Motor neuron (in vitro differentiated cells): ENCODE measurements at places on chromosomes 16 and 17.
A peak's percentile ranks its signal among the peaks of the same experiment; 100 is the strongest.

DNA sequence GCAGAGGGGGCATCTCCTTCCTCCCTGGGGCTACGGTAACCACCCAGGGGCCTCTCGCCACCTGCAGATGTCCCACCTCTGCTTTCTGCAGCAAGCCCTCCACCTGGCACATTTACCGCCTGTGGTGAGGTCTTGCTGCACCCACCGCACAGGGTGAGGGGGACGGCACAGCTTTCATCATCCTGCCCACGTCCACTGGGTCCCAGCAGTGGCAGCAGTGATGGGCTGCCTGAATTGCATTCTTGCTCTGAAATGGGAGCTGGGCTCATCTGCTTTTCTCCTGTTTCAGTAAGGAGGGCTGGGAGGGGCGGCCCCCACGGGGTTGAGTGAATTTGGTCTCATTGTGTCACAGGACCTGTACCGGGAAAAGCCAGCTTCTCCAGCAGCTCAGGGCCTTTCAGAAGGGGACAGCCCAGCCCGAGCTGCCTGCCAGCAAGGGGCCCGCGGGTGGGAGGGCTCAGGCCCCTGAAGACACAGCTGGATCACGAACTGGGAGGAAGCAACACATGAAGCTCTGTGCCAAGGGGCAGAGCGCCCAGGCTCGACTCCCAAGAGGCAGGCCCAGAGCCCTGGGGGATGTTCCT is 12.7 kb downstream of the DNAAF8 start:
- peak; percentile 26 for ATAC-seq

- ATAC-seq: peak; percentile 51
Measured at GRCh38 chr17:38322156-38322779, 21.5 kb downstream of the GPR179 start.

DNA sequence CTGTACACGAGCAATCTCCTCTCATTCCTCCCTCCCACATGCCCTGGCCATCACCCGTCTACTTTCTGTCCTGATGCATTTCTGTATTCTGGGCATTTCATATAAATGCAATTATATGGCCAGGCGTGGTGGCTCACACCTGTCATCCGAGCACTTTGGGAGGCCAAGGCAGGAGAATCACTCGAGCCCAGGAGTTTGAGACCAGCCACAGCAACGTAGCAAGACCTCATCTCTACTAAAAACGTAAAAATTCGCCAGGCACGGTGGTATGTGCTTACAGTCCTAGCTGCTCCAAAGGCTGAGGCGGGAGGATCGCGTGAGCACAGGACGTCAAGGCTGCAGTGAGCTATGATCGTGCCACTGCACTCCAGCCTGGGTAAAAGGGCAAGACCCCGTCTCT is 4.8 kb downstream of the MEAK7 start:
- ATAC-seq: no peak

- no peak for ATAC-seq
Measured at GRCh38 chr17:35152421-35153140, 5.0 kb downstream of the UNC45B start.

GRCh38 chr17:80316431-80316830 is 55.8 kb downstream of the RNF213 start:
- no peak for ATAC-seq

DNA sequence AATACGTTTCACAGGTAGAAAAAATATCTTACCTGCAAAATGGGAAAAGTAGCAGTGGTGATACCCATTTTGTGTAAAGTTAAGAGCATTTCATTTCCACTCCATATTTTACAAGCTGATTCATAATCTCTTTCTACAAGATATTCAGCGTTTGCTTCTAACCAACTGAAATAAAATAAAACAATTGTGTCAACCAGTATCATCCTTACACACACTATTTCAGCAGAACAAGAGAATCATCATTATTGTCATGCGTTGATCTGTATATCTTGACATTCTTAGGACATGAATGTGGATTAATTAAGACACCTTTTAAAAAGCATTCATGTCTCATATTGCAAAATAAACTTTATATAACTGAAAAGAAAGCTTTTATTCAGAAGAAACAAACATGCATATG is 69.8 kb downstream of the BRIP1 start:
- no peak for ATAC-seq

GRCh38 chr16:23584186-23585076 is 11.7 kb downstream of the NDUFAB1 start:
- no peak for ATAC-seq

DNA sequence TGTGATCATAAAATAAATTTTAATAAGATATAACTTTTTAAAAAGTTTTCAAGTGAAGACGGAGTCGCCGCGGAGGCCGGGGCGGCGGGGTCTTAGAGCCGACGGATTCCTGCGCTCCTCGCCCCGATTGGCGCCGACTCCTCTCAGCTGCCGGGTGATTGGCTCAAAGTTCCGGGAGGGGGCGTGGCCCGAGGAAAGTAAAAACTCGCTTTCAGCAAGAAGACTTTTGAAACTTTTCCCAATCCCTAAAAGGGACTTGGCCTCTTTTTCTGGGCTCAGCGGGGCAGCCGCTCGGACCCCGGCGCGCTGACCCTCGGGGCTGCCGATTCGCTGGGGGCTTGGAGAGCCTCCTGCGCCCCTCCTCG is at the start of gene FOXC2:
TSS of gene FOXC2 (plus strand) at position 229 of the 365 bp plus-strand sequence. CDS start 507 bp downstream, outside the sequence.
- ATAC-seq: no peak

DNA sequence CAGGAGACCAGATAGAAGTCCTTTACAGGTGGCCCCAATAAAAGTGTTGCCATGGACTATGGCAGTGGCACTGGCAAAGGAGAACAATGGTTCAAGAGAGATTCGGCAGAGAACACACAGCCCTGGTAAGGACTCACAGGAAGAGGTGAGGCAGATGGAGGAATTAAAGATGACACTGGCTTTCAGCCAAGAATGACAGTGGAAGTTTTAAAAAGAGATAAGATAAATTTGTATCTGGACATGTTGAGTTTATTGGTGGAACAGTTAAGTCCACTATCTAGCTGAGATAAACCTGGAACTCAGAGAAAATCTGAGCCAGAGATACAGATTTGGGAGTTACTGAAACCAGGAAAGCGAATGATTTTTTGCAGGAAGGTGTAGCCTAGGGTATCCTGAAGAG is 20.1 kb downstream of the CMC2 start:
- ATAC-seq: no peak

DNA sequence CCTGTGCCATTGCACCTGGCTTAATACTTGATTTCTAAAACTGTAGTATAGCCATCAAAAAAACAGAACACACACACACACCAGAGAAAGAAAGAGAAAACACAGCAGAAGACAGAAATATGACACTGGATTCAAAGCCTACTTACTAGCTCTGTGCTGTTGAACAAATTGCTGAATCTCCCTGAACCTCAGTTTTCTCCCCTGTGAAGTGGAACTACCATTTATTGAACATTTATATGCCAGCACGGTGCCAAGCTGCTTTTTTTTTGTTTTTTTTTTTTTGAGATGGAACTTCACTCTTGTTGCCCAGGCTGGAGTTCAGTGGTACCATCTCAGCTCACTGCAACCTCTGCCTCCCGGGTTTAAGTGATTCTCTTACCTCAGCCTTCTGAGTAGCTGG is 13.2 kb upstream of the ALOX12B start:
- ATAC-seq: no peak

- no peak for ATAC-seq
Measured at GRCh38 chr17:66142428-66142827, 49.5 kb downstream of the CEP112 start.

DNA sequence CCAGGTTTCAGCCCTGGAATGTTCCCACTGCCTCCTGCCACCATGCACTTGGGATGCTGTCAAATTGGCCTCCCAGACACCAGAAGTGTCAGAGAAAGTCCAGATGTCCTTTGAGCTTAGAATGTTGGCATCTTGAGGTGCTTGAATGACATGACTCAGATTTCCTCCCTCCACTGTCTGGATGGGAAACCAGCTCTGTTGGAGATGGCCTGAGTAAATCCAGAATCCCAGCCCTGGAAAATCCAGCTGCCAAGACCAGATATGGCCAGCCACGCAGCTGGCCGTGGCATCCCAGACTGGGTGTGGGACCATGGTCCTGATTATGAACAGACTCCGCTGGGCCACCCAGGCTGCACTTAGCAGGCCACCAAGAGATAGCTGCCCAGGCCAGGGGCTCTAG is 57.0 kb upstream of the CLEC3A start:
- ATAC-seq: no peak

DNA sequence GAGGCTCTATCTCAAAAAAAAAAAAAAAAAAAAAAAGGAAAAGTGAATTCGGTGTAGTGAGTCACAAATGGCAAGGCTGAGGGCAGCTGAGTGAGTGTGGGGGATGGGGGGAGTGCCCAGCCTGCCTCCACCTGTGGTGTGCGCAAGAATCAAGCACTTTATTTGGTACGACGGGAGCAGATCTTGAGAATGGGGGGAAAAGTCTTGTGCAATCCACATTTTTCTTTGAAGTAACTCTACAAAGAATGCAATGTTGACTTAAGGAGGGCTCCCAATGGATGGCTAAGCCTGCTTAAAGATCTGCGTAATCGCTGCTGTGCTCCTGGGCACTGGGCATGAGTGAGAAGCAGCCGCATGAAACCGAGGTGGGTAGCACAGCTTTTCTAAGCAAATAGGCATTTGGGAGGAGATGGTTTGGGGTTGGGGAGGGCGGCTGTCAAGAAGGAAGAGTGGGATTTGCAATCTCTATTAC is 28.2 kb downstream of the ATP2C2 start:
- ATAC-seq: no peak

GRCh38 chr17:36463916-36464764 is 22.3 kb upstream of the ZNHIT3 start:
- peak; percentile 100 for ATAC-seq

DNA sequence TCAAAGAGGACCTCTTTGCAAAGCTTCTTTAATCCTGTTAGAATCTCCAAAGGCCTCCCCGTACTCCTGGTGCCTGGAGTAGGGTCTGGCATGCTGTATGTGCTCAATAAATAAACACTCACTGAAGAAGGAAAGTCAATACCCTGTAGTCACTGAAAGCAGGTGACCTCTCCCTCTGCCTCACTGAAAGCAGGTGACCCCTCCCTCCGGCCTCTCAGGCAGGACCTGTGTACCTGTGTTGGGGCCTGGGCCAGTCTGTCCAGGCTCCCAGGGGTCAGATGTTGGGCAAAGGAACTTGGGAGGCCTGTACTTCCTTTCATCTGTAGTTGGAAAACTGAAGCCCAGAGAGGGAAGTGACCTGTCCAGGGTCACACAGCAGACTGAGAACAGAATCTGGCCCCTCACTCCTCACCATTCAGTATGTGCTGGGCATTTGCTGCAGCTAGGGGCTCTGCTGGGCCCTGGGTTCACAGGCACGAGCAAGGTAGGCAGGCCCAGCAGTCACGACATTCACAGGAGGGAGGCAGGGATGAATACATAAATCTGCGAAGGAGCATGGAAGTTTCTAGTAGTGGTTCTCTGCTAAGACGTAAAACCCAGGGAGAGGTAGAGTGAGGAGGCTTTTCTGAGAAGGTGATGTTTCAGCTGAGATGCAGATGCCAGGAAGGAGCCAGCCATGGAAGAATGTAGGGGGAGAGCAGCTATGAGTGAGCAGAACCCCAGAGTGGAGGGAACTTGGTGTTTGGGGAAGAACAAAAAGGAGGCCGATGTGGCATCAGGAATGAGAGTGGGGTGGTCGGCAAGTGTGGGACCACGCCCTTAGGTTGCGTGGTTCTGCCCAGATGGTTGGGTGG is 64.0 kb downstream of the NKD1 start:
- no peak for ATAC-seq

DNA sequence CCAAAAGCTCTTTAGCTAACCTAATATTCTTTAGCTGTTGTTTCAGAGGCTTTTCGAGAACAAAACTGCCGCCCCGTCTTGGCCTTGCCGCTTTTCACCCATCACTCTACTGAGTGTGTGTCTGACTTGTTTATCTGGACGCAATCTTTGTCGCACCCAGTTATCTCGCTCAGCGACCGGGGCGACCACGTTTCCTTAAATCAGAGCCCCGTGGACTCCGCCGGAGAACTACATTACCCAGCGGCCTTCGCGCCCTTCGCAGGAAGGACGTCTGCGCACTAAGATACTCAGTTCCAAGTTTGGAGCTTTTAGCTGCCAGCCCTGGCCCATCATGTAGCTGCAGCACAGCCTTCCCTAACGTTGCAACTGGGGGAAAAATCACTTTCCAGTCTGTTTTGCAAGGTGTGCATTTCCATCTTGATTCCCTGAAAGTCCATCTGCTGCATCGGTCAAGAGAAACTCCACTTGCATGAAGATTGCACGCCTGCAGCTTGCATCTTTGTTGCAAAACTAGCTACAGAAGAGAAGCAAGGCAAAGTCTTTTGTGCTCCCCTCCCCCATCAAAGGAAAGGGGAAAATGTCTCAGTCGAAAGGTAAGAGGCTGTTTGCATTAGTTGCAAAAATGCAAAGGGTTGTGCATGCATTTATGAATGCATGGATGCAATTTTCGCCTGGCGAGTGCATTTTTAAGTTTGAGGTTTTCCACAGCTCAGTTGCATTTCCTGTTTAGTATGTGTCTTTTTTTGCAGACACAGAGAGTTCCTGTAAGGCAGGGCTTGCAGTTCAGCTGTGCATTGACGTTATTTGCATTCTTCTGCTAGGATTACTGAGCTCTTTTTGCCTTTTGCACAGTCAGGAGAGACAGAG is at the start of gene MAP2K6:
TSS of gene MAP2K6 (plus strand) at position 290 of the 867 bp plus-strand sequence. CDS start at position 578, 288 bp downstream.
- ATAC-seq: peak; percentile 96

- no peak for ATAC-seq
Measured at GRCh38 chr16:67546091-67546501, 16.2 kb upstream of the CTCF start.

- ATAC-seq: no peak
Measured at GRCh38 chr16:11112723-11113348, 143.2 kb downstream of the SOCS1 start.

DNA sequence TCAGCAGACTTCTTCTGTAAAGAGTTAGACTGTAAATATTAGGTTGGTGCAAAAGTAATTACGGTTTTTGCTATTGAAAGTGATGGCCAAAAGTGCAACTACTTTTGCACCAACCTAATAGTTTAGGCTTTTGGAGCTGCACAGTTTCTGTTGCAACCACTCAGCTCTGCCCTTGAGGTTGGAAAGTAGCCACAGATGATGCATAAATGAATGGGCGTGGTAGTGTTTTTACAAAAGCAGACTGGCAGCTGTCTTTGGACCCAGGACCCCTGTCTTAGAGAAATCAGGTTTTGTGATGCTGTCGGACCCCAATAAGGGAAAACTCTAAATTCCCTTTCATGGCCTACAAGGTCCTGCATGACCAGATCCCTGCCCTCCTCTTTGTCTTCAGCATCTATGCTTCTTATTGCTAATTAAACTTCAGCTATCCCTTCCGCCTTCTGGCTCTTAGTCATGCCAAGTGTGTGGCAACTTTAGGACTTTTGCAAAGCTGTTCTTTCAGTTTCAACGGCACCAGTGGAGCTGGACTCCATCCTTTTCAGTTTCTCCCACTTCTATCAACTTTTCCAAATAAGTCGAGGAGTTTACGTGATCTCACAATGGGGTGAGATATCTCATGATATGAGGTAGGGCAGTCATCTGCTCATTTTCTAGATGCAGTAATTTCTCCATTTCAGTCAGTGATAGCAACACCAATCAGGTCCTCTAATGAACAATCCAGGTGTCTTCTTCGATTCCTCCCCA is 232.3 kb downstream of the XYLT1 start:
- ATAC-seq: no peak

DNA sequence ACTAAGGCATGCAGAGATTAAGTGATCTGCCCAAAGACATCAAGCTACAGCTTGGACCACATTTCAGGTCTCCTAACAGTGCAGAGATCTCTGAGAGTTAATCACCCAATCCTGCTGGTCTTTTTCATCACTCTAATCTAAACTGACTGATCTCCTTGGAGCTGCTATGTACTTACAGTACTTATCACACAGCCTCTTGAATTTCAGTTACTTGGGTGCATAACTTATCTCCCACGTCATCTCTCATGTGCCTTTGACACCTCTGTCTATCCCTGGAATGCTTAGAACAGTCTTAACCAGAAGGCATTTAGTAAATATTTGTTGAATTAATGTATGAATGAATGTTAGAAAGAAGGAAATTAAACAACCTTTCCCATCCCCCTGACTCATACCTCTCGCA is 139.0 kb downstream of the SNX11 start:
- no peak for ATAC-seq
